ENCODE measurements at places on chromosomes 5 and 9.

DNA sequence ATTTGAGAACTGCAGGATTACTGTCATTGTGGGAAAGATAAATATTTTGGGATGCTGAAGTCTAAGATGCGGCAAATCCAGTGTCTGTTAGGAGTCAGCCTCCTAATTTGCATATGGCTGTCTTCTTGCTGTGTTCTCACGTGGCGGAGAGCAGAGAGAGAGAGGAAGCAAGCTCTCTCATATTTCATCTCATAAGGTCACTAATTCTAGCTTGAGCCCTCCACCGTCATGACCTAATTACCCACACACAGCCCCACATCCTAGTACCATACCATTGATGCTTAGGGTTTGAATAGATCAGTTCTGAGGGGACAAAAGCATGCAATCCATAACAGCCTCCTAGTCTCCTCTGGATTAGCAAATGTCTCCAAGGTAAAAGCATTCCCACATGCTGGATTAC lies 124.5 kb downstream of the CDH12 start:
- no peak for DNase-seq

- DNase-seq = no peak
Measured at GRCh38 chr5:151303666-151304065, at the start of gene SLC36A3. Gene SLC36A3 (minus strand): TSS chr5:151303766. CDS start chr5:151303354, 412 bp downstream.

- DNase-seq = no peak
Measured at GRCh38 chr9:73437758-73438157, 286.1 kb downstream of the ANXA1 start.

DNA sequence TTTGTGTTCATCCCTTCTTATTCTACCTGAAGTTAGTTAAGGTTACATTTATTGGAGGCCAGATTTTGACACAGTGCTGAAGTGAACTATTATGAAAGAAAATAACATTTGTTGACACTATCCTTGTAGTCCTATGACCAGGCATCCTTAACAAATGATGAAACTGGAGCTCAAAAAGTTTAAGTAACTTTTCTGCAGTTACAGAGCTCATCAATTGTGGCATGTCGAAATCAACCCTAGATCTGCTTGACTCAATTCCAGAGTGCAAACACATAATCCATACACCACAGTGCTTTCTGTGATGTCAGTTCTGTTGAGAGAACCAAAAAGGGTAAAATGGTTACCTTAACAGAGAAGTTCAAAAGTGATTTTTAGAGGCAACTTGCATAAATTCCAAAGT lies 28.6 kb downstream of the KCNN2 start:
- no peak for DNase-seq

DNA sequence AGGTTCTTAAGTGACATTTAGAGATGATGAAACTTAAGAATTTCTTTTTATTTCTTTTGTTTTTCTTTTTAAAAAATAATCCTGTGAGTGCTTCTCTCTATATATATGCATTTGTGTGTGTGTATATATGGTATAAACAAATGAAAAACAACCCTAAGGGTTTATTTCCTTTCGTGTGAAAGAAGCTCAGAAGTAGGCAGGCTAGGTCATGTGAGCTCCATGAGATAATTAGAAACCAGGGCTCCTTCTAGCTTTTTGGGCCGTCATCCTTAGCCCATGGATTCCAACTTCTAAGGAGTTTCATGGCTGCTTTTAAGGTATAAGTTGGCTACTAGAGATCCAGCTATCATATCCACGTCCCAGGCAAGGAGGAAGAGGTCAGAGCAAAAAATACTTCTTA lies 11.2 kb downstream of the C9orf43 start:
- no peak for DNase-seq
